ENCODE measurements at places on chromosomes 6 and 20.

DNA sequence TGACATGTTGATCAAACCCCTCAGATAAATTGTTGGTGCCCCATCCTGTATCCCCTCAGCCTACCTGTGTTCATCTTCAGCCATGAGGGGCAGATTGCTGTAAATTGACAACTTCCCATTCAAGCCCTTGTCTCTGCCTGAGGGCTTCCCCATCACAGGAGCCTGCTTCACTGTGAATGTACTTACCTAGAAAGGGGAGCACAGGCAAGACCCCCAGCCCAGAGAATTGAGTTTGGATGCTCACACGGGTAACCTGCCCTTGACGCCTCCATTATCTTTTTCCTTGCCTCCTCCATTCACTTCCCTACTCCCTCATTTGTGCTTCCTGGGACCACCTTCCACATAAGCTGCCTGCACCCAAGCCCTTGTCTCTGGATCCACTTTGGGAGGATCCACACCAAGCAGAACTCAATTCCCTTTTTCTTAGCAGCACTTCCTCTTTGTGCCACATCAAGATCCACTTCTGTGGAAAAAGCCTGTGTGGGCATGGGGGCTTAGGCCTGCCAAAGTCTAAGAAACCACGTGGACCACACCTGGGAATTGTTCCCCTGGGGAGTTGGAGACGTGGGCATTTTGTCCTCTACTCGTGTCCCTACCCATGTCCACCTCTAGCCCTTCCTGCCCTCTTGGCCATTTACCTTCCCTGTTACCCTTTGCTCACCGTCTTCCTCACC is 103.4 kb upstream of the FOXA2 start:
- H3K4me3 ChIP-seq, result no peak overlapping the region
- H3K36me3 ChIP-seq, result no peaks in the 10 kb centered on the region
- H3K27me3 ChIP-seq, result no peaks in the 10 kb centered on the region
- no peak overlapping the region for H3K27ac ChIP-seq
- H3K4me1 ChIP-seq, result no peaks in the 10 kb centered on the region

DNA sequence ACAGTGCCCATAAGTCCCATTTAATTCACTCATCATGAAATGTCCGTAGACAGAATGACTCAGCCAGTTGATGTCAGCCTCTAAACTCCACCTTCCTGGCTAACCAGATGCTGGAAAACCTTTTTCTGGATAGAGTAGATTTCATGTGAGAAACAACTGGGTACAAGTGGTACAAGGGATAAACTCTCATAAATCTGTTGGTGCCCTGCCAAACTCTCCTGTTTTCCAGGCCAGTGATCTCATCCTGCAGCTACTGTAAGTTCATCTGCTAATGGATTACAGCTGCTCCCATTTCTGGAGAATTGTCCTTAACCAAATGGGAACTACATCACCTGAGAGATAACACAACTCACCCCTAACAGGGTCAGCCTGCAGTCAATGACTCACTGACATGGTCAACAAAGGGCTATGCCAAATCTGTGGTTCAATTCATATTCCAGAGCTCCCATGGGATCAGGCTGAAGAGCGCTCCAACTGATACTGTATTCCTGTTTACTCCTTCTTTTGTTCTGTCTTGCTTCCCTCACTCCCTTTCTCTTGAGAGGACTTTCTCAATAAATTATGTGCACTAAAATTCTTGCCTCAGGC is 210.1 kb upstream of the HDDC2 start:
- no peak for DNase-seq
- no peaks in the 10 kb centered on the region for H3K4me1 ChIP-seq
- no peak overlapping the region for H3K4me3 ChIP-seq
- H3K36me3 ChIP-seq, result no peaks in the 10 kb centered on the region
- H3K27ac ChIP-seq, result no peak overlapping the region

GRCh38 chr6:26336355-26337198 is 28.4 kb upstream of the BTN3A2 start:
- peak overlapping the region; percentile 8 for H3K27ac ChIP-seq
- no peak overlapping the region for H3K4me3 ChIP-seq
- H3K4me1 ChIP-seq, result peaks cover 39% of the 10 kb centered on the region
- DNase-seq, result no peak
- H3K36me3 ChIP-seq, result no peaks in the 10 kb centered on the region

GRCh38 chr6:12293931-12294807 is 4.0 kb downstream of the EDN1 start:
- peaks cover 17% of the 10 kb centered on the region for H3K4me1 ChIP-seq
- no peak overlapping the region for H3K4me3 ChIP-seq
- no peaks in the 10 kb centered on the region for H3K36me3 ChIP-seq
- H3K27me3 ChIP-seq, result peaks cover 44% of the 10 kb centered on the region
- no peak for DNase-seq

DNA sequence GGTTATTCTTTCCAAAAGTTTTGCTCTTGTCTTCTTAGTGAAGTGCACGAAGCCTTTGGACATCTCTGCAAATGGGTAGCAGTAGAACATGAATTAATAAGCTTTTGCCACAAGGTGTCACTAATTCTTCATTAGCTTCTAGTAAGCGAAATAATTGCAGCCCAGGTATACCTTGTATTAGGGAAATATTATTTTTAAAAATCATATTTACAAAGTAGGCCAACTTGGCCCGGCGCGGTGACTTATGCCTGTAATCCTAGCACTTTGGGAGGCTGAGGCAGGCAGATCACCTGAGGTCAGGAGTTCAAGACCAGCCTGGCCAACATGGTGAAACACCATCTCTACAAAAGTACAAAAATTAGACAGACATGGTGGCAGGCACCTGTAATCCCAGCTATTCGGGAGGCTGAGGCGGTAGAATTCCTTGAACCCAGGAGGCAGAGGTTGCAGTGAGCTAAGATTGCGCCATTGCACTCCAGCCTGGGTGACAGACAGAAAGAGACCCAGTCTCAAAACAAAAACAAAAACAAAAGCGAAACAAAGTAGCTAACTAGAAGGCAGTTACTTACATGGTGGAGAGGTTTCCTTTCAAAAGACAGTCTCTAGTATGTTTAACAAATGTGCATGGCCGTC is 8.8 kb upstream of the RSPH3 start:
- DNase-seq, result no peak
- H3K27me3 ChIP-seq, result no peaks in the 10 kb centered on the region
- H3K4me1 ChIP-seq, result peaks cover 35% of the 10 kb centered on the region
- H3K36me3 ChIP-seq, result peaks cover 3% of the 10 kb centered on the region
- no peak overlapping the region for H3K4me3 ChIP-seq

GRCh38 chr6:165962366-165962765 is 205.3 kb downstream of the TBXT start:
- no peaks in the 10 kb centered on the region for H3K4me1 ChIP-seq
- H3K36me3 ChIP-seq, result no peaks in the 10 kb centered on the region
- H3K27me3 ChIP-seq, result no peaks in the 10 kb centered on the region

DNA sequence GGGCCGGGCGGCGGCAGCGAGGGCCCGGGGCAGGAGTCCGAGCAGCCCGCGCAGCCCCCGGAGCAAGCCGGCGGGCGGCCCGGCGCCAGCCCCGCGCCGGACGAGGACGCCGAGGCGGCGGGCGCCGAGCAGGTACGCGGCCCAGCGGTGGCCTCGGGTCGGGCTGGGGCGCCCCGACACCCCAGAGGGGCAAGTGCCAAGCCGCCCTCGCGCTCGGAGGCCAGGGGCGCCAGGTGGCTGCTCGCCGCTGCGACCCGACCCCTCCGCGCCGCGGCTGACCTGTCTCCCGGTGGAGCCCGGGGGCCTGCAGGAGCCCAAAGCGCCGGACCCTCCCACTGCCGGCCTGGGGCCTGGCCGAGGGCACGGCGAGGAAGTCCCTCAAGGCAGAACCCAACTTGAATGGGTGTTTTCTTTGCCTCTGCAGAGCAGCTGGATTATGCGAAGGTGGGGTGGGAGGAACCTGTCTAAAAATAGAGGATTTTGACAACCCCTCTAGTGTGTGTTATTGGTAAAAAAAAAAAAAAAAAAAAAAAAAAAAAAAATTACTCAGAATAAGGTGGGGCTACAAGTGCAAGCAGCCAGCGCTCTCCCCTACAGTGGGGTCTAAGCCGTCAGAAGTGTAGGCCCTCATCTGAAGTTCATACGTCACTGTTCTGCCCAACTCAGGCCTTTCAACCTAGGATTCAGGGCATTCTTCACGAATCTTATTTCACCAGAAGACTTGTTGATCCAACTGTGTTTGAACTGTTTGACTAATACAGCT is 609 bp downstream of the OGFRL1 start:
- H3K27me3 ChIP-seq, result peaks cover 33% of the 10 kb centered on the region
- H3K36me3 ChIP-seq, result peaks cover 3% of the 10 kb centered on the region
- H3K4me3 ChIP-seq, result peak overlapping the region; percentile 77
- H3K27ac ChIP-seq, result peak overlapping the region; percentile 59

DNA sequence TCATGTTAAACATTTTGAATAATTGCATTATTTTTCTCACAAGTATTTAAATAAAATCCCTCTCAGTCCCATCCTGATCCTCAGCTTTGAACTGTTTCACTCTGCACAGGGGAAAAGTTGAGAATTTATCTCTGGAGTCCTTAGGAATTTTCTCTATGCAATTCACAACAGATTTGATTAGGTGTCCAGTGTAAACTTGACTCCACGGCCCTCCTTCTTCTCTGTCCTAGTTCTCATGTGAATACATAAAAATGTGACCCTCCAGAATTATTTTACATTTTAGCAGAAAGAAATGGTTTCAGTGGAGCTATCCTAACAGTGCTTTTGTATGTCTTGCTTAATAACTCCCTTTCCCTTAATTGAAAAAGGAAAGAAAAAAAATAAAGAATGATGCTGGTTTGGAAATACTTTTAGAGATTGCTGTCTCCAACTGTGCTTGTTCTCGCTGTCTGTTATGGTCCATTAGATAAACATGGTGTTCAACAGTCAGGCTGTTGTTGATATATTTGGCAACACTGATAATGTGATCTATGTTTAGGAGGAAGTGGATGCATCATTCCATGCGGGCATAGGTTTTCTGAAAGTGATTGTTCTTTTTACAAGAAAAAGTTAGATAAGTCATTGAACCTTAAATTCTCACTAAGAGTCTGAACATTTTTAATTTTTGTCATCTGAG is 599.4 kb upstream of the CITED2 start:
- no peaks in the 10 kb centered on the region for H3K36me3 ChIP-seq
- H3K4me1 ChIP-seq, result no peaks in the 10 kb centered on the region
- H3K4me3 ChIP-seq, result no peak overlapping the region
- DNase-seq, result no peak
- H3K27me3 ChIP-seq, result peaks cover 2% of the 10 kb centered on the region

DNA sequence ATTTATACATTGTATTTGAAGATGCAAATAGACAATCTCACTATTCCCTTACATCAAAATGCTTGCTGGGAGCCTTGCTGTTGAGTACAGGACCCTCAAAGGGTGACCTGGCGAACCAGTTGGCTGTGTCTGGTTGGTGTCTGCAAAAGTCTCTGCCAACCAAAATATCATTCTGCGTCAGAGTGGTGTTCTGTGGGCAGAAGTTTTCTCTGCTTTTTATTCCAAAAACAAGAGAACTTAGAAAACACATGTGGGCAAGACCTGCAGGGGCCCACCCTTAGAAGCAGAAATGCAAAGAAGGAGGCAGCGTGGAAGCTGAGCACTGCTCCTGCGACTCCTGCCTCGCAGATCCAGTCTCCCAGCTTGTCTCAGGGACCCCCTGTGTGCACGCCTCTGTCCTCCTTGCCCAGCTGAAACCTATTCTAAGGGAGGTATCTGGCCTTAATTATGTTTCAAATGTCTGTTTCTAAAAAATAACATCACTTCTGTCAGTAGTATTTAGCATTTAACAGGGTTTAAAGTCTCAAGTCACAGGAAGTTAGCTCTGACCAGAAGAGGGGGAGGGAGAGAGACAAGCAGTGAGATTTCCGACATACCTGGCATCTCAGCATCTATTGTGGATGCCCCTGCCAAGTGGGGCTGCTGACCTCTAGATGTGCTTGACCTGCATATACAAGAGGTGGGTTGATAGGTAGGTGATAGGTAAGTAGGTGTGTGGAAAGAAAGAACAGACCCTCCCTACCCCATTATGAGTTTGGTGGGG is 101.3 kb downstream of the SASH1 start:
- H3K27me3 ChIP-seq, result peaks cover 27% of the 10 kb centered on the region
- no peak overlapping the region for H3K4me3 ChIP-seq
- no peaks in the 10 kb centered on the region for H3K36me3 ChIP-seq
- no peak overlapping the region for H3K27ac ChIP-seq

DNA sequence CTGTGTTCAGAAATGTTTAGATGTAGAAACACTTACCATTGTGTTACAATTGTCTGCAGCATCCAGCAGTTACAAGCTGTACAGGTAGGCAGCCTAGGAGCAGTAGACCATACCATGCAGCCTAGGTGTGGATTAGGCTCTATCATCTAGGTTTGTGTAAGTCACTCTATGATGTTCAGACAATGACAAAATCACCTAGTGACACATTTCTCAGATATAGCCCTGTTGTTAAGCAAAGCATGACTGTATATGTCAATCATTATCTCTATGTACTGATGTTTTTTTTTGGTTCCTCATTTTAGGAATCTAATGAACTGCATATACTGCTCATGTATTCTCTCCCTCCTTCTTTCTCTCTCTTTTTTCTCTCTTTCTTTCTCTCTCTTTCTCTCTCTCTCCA is 22.2 kb downstream of the CST8 start:
- H3K36me3 ChIP-seq, result no peaks in the 10 kb centered on the region
- no peak overlapping the region for H3K4me3 ChIP-seq
- no peak overlapping the region for H3K27ac ChIP-seq
- H3K27me3 ChIP-seq, result no peaks in the 10 kb centered on the region
- H3K4me1 ChIP-seq, result no peaks in the 10 kb centered on the region

DNA sequence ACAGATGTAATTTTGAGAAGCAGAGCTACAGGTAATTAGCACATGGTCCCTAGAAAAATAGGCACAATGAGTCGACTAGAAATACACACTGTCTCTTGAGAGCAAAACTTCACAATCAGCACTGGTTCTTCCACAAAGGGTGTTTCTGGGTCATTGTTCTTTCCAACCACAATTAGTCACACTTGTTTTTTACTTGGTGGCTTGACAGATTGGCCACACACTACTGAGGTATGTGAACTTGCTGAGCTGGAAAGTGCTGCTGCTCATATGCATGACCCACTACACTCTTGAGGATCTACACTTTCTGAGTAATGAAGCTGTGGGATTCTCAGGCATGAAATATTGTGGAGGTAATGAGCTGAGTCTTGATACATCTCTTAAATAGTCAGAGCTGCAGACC is 347.7 kb downstream of the BCKDHB start:
- no peaks in the 10 kb centered on the region for H3K27me3 ChIP-seq
- H3K27ac ChIP-seq, result no peak overlapping the region
- DNase-seq, result no peak

GRCh38 chr6:114605656-114606055 is 262.8 kb upstream of the HS3ST5 start:
- H3K27ac ChIP-seq, result no peak overlapping the region
- no peak for DNase-seq
- no peaks in the 10 kb centered on the region for H3K4me1 ChIP-seq
- H3K36me3 ChIP-seq, result no peaks in the 10 kb centered on the region
- no peak overlapping the region for H3K4me3 ChIP-seq
- no peaks in the 10 kb centered on the region for H3K27me3 ChIP-seq

- H3K27ac ChIP-seq, result peak within 1 kb of the TSS; percentile 78
- H3K27me3 ChIP-seq, result no peaks in the 10 kb centered on the region
- peaks cover 12% of the 10 kb centered on the region for H3K4me1 ChIP-seq
- H3K36me3 ChIP-seq, result peaks cover 9% of the 10 kb centered on the region
- no peak for DNase-seq
Measured at GRCh38 chr6:41053041-41053440, at the start of gene APOBEC2. APOBEC2 (plus strand) TSS chr6:41053202; CDS start chr6:41053348, 146 bp downstream.

- H3K27me3 ChIP-seq, result no peaks in the 10 kb centered on the region
- peak overlapping the region; percentile 13 for H3K4me3 ChIP-seq
- H3K36me3 ChIP-seq, result peaks cover 57% of the 10 kb centered on the region
- H3K27ac ChIP-seq, result peak overlapping the region; percentile 85
- DNase-seq, result no peak
Measured at GRCh38 chr20:5590899-5591298, 159.3 kb upstream of the SHLD1 start.

- no peak overlapping the region for H3K27ac ChIP-seq
- H3K4me3 ChIP-seq, result no peak overlapping the region
- DNase-seq, result no peak
- H3K4me1 ChIP-seq, result no peaks in the 10 kb centered on the region
- H3K27me3 ChIP-seq, result no peaks in the 10 kb centered on the region
Measured at GRCh38 chr6:168506460-168506859, 65.5 kb downstream of the SMOC2 start.

Data from activated T-helper 2 cell treated with anti-CD3 and anti-CD28 coated beads, Interferon-gamma antibody, Interleukin-2, Interleukin-4, amounts not matched to agents 10 μg/mL and 5 μg/mL and 100 μg/mL, durations not matched to agents 14 hours and 24 hours and 36 hours (primary cell).